ENCODE measurements at places on chromosomes 16 and 17.
A peak's percentile ranks its signal among the peaks of the same experiment; 100 is the strongest.

DNA sequence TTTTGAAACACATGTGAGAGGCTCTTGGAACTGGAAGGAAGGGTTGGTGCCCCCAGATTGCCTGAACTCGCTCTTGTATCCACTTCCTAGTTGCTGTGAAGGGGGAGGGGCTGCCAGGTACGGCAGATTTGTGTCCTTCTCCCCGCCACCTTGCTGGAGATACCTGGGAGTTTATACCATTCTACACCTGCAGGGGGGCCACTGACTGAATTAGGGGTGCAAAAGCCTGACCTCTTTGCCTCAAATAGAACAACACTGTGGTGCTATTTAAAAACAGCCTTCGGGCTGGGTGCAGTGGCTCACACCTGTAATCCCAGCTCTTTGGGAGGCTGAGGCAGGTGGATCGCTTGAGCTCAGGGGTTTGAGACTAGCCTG is 35.1 kb upstream of the IL34 start:
- no peak for DNase-seq

- peak; percentile 79 for DNase-seq
Observed at GRCh38 chr17:50169121-50169764, 3.4 kb downstream of the SGCA start.

GRCh38 chr17:280901-281300 is 71.7 kb downstream of the RPH3AL start:
- DNase-seq = no peak

DNA sequence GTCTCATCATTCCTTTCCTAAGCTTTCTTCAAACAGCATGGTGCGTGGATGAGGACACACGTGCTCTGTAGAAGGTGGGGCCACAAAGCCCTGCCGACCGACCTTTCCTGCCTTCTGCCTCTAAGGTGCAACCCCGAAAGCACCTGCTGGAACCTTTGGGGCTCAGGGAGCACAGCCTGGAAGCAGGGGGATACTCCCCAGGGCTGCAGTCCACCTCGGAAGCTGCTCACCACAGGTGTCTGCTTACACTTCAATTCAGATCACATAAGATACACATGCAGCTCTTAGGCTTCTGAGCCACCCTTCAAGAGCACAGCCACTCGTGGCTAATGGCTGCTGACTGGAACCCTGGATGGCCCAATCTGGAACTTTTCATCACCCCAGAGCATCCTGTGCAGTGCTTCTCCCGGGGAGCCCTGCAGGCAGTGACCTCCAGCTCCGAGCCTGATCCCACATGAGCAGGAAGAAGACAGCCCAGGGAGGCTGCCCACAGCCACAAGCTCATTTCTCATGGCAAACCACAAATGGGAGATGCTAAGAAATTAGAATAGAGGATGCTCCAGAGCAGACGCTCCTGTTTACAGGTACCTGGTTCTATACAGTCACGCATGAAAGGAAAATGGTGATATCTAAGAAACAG is 162.3 kb upstream of the FOXF1 start:
- DNase-seq = no peak

DNA sequence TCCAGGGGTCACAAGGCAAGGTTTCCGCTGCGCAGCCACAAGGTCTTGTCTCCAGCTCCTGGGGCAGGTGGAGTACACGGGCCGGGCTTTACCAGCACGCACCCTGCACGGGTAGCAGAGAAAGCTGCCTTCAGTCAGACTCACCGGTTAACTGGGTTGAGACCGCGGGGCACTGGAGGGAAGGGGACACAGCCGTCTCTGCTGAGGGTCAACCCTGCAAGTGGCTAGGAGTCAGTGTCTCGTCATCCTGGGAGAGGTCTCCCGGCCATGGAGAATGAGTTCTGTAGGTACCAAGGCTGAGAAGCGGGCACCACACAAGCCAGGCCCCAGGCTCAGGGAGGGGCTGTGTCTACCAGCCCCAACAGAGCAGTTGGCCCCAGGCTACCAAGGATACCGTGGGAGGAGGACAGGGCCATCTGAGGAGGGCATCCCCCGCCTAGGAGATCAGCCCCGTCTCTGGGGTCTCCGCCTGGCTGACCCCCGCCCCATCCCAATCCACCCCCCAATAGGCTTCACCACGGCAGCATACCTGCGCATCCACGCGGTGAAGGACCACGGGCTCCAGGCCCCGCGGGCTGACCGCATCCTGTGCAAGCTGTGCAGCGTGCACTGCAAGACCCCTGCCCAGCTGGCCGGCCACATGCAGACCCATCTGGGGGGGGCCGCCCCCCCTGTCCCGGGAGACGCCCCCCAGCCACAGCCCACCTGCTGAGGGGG is 2.8 kb upstream of the PRRT2 start:
- DNase-seq = no peak

GRCh38 chr17:61627658-61628057 is 36.6 kb upstream of the NACA2 start:
- no peak for DNase-seq

DNA sequence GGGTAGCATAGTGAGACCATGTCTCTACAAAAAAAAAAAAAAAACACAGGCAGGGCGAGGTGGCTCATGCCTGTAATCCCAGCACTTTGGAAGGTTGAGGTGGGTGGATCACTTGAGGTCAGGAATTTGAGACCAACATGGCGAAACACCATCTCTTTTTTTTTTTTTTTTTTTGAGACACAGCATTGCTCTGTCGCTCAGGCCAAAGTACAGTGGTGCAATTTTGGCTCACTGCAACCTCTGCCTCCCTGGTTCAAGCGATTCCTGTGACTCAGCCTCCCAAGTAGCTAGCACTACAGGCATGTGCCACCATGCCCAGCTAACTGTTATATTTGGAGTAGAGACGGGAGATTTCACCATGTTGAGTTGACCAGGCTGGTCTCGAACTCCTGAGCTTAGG is 5.1 kb downstream of the RAMP2 start:
- DNase-seq = no peak

GRCh38 chr17:1606352-1606985 is 22.2 kb downstream of the SLC43A2 start:
- no peak for DNase-seq

- peak; percentile 82 for DNase-seq
Observed at GRCh38 chr17:4565209-4566141, 5.1 kb upstream of the GGT6 start.

GRCh38 chr17:53133876-53134275 is 688.9 kb upstream of the KIF2B start:
- no peak for DNase-seq

GRCh38 chr16:2809149-2809760 is 7.8 kb upstream of the PRSS21 start:
- DNase-seq = no peak

DNA sequence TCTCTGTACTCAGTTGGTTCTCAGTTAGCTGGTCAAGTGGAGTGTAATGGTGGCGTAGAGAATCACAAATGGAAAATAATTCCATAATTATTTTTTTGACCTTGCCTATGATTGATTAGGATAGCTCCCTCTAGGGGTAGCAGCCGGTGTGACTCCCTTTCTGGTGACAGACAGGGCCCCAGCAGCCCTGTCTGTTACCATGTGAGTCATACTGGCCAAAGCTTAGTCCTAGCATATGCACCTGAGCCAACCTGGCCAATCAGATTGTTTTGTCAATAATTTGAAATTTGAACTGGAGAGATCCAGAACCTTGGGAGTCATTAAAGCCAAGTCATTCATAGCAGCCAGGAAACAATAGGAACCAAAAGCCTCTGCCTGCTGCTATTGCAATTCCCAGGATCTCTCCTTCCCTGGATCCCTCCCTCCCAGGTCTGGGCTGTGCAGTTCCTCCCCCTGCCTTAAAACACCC is 5.6 kb downstream of the PNPO start:
- DNase-seq = peak; percentile 89

GRCh38 chr17:70055000-70055399 is 20.0 kb upstream of the KCNJ16 start:
- DNase-seq = no peak

- DNase-seq = peak; percentile 51
Observed at GRCh38 chr17:48023400-48024148, 14.0 kb downstream of the COPZ2 start.

GRCh38 chr16:1807626-1808025 is 14.1 kb upstream of the IGFALS start:
- DNase-seq = no peak

DNA sequence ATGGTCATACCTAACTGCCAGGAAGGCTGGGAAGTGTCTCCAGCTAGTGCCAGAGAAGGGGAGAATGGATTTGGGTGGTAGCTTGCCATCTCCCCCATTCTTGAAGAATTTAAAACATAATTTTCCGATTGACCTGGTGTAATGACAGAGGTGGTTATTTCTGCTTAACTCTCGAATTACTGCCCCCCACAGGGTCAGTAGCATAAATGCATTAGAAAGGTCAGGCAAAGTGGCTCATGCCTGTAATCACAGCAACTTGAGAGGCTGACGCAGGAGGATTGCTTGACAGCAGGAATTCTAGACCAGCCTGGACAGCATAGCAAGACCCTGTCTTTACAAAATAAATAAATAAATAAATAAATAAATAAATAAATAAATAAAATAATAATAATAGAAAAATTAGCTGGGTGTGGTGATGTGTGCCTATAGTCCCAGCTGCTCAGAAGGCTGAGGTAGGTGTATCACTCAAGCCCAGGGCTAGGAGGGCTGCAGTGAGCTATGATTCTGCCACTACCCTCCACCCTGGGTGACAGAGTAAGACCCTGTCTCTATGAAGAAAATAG is 27.5 kb downstream of the TMC7 start:
- no peak for DNase-seq

- peak; percentile 43 for DNase-seq
Observed at GRCh38 chr17:83193336-83194185, 114.2 kb downstream of the METRNL start.

DNA sequence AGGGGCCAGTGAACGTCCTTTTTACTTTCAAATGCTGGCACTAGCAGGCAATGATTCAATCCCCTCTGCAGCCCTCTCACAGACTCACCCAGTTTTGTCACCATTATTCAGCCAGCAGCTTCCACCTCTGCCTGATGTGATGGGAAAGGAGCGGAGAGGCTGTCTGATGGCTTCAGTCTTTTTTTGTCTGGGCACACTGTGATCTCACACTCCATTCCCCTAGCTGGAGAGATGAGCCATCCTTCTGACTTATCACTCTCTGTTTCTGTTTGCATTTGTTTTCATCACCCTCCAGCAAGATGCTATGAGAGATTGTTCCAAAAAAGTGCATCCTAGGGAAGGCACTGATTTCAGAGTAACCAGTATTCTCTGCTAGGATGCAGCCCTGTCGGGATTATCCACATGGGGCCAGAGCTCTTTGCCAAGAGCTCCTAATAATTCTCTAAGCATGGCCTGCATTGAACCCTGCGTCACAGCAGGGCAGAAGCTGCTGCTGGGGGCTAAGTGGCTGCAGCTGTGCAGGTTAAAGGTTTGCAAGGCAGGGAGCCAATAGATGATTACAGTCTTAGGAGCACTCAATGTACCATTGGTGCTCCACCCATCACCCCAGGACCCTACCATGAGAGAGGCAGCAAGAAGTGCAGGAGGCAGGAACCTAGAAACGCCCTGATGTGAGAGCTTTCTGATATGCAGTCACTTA is 236.1 kb upstream of the C16orf82 start:
- no peak for DNase-seq

DNA sequence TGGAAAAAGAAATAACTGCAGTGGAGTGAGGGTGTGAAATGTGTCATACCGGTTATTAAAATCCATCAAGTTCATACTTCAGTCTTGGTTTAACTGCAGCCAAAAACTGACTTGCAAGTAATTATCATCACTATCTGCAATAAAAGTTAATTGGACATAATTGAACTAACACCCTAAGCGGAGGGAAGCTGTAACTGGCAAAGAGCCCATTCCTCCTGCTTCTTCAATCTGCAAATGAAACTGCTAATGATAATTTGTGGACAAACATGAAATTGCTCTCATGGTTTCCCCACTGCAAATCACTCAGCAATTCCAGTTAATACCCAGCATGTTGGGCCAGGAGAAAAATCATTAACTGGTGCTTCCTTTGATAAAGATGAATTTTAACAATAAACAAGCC is 46.5 kb downstream of the FAM222B start:
- DNase-seq = no peak

- DNase-seq = no peak
Observed at GRCh38 chr16:81539009-81539758, 94.6 kb downstream of the CMIP start.

DNA sequence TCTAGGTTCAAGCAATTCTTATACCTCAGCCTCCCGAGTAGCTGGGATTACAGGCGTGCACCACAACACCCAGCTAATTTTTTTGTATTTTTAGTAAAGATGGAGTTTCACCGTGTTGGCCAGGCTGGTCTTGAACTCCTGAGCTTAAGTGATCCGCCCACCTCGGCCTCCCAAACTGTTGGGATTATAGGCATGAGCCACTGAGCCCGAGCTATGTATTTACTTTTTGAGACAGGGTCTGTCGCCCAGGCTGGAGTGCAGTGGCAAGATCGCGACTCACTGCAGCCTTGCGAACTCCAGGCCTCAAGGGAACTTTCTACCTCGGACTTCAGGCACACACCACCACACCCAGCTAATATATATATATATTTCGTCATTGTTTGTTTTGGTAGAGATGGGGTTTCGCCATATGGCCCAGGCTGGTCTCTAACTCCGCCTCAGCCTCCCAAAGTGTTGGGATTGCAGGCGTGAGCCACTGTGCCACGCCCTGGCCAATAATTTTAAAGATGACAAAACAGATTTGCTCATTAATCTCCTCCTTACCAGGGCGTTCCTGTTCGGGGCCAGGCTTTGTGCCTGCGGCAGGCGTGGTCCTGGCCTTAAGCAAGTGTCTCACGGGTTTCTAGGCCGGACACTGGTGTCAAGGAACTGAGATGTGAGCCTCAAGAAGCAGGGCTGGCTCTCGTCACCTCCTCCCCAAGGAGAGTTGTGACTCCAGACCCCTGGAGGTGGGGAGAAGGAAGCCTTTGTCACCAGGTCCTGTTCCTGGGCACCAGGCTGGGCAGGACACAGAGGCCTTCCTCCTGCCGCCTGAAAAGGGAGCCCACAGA is 4.3 kb upstream of the NPW start:
- DNase-seq = no peak

DNA sequence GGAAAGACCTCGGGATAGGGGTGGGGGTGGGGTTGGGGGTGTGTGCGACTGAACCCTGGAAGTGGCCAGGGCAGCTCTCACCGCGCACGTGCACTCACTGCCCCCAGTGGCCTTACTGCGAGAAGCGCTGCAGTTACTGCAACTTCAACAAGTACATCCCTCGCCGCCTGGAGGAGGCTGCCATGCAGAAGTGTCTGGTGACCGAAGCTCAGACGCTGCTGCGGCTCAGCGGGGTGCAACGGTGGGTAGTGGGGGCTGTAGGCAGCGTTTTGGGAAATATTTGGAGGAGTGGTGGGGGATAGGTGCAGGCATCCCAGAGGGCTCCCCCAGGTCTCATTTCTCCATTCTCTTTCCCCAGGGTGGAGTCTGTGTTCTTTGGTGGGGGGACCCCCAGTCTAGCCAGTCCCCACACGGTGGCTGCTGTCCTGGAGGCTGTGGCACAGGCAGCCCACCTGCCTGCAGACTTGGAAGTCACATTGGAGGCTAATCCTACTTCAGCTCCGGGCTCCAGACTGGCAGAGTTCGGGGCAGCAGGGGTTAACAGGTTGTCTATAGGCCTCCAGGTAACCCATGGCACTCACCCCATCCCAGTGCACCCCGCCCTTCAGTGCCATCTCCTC is 972 bp downstream of the RSAD1 start:
- peak; percentile 85 for DNase-seq
